ENCODE measurements at places on chromosomes 5 and 9. TPM values are rescaled to one million over a fixed set of nuclear protein-coding genes. Genes with fewer than 3 reads are reported as not detected.

MAN2A1 gene
- 57.3 TPM for total RNA-seq

PFN3 gene
- not detected for total RNA-seq

ANKRD31 gene
- total RNA-seq: 0.66 TPM

ENTPD2 gene
- total RNA-seq: 3.4 TPM

FKBP15 gene
- 20.1 TPM for total RNA-seq

ZNF608 gene
- 24.0 TPM for total RNA-seq

CCL27 gene
- total RNA-seq: not detected

LURAP1L gene
- total RNA-seq: not detected

CER1 gene
- not detected for total RNA-seq

OTULINL gene
- 18.3 TPM for total RNA-seq

ACTBL2 gene
- not detected for total RNA-seq
